ENCODE measurements at places on chromosomes 7 and 10.

DNA sequence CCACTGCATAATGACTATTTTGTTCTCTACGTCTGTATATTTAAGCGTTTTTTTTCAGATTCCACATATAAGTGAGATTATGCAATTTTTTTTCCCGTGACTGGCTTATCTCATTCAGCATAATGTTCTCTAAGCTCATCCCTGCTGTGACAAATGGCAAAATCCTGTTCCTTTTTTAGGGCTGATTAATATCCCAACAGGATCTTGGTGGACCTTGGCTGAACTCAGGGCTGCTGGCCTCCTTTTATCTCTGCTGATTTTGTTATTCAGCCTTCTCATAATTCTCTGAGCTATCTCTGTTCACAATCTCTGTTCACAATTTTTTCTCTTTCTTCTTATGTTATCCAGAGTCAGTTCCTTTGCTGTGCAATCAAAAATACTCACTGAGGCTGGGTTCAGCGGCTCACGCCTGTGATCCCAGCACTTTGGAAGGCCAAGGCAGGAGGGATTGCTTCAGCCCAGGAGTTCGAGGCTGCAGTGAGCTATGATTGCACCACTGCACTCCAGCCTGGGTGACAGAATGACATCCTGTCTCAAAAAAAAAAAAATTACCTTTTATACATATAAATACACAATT, 1035.9 kb upstream of the AUTS2 start:
- no peak for DNase-seq
- H3K27me3 ChIP-seq = no peaks in the 10 kb centered on the region
- no peaks in the 10 kb centered on the region for H3K36me3 ChIP-seq
- H3K27ac ChIP-seq = no peak overlapping the region
- no peaks in the 10 kb centered on the region for H3K4me1 ChIP-seq

GRCh38 chr7:47314248-47314647, 267.7 kb downstream of the TNS3 start:
- DNase-seq = no peak
- no peaks in the 10 kb centered on the region for H3K36me3 ChIP-seq
- no peak overlapping the region for H3K27ac ChIP-seq
- no peak overlapping the region for H3K4me3 ChIP-seq
- H3K27me3 ChIP-seq = no peaks in the 10 kb centered on the region
- H3K4me1 ChIP-seq = peaks cover 7% of the 10 kb centered on the region

DNA sequence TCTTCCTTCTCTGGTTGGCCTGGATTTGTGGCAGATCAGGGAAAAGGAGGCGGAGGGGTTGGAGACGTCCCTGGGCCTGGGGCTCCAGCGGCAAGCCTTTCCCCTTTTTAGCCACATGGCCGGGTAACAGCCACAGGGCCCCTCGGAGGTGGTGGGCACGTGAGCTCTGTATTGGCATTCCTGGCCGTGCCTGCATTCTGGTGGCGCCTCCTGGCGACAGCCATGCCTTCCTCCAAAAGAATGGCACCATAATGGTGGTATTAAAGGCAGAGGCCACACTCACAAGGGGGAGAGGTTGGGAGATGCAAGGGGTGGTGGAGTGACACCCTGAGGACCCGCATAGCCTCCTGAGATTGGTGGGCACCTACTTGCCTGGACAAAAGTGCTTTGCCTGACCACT, 3.0 kb upstream of the AQP1 start:
- no peak overlapping the region for H3K4me3 ChIP-seq
- H3K4me1 ChIP-seq = peaks cover 52% of the 10 kb centered on the region
- DNase-seq = no peak
- H3K36me3 ChIP-seq = no peaks in the 10 kb centered on the region
- peak overlapping the region; percentile 40 for H3K27ac ChIP-seq

DNA sequence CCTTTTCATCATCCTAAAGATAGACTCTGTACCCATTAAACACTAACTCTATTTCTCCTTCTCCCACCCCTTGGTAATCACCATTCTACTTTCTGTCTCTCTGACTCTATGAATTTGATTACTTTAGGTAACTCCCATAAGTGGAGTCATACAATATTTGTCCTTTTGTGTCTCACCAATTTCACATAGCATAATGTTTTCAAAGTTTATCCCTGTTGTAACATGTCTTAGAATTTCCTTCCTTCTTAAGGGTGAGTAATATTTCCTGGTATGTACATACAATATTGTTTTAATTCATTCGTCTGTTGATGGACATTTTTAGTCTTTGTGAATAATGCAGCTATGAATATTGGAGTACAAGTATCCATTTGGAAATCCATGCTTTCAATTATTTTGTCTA, 50.9 kb upstream of the CDCA7L start:
- H3K27ac ChIP-seq = no peak overlapping the region
- no peak overlapping the region for H3K4me3 ChIP-seq
- no peak for DNase-seq
- H3K27me3 ChIP-seq = no peaks in the 10 kb centered on the region
- no peaks in the 10 kb centered on the region for H3K4me1 ChIP-seq

DNA sequence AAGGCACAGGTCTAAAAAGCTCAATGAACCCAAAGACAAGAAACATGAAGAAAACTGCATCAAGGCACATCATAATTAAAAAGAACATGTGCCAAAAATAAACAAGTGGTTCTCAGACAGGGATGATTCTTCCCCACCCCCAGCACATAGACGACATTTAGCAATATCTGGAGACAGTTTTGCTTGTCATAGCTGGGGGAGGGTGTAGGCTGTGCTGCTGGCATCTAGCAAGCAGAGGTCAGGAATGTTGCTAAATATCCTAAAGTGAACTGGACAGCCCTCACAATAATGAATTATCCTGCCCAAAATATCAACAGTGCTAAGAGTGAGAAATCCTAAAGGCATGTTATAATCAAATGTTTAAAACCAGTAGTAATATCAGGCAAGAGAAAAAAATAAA, 122.6 kb downstream of the MICU1 start:
- no peaks in the 10 kb centered on the region for H3K4me1 ChIP-seq
- H3K36me3 ChIP-seq = no peaks in the 10 kb centered on the region
- DNase-seq = no peak
- H3K27ac ChIP-seq = no peak overlapping the region
- H3K27me3 ChIP-seq = no peaks in the 10 kb centered on the region
- no peak overlapping the region for H3K4me3 ChIP-seq

DNA sequence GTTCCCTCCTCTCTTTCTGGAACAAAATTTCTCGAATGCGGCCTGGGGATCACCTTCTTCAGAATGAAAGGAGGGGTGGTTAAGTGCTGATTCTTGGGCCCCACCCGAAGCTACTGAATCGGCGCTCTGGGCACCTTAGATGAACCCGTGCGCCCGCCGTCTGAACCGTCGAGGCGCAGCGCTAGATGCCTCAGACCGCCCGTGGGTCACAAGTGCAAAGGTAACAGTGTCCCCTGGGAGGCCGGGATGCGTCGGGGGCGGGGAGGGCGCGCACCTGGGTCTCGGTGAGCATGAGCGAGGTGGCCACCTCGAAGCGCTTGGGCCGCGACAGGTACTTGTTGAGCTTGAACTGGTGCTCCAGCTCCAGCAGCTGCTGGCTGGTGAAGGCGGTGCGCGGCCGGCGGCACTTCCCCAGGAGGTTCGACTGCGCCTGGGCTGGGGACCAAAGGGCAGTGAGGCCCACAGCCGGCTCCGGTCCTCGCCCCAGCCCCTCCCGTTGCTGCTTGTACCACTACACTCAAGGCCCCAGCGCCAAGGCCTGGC, 4.2 kb downstream of the MNX1 start:
- DNase-seq = no peak
- H3K4me3 ChIP-seq = no peak overlapping the region
- H3K27me3 ChIP-seq = peaks cover 30% of the 10 kb centered on the region
- H3K36me3 ChIP-seq = no peaks in the 10 kb centered on the region

- DNase-seq = no peak
These were observed 7.2 kb upstream of the FIS1 start for GRCh38 chr7:101251871-101252659.

DNA sequence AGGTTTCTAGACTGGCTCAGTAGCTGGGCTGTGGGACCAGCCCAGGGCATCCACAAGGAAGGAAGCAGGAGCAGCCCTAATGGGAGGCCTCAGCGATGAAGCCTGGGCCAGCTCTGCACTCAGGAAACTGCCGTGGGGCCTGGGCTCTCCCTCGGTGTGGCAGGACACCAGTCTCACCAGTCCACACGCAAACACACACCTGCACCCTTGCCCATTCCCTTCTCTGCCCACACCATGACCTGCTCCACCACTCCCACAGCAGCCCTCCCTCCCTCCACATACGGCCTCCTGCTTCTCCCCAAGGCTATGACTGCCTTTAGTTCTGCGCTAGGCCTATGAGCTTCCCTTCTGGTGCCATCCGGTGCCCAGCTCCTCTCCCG, 7.1 kb downstream of the FGF8 start:
- no peaks in the 10 kb centered on the region for H3K27me3 ChIP-seq
- H3K27ac ChIP-seq = no peak overlapping the region
- H3K36me3 ChIP-seq = no peaks in the 10 kb centered on the region
- H3K4me3 ChIP-seq = no peak overlapping the region

- peaks cover 99% of the 10 kb centered on the region for H3K4me1 ChIP-seq
- no peaks in the 10 kb centered on the region for H3K27me3 ChIP-seq
- no peak overlapping the region for H3K4me3 ChIP-seq
These were observed 277.4 kb upstream of the KLF14 start for GRCh38 chr7:131011432-131011742.

- H3K27ac ChIP-seq = peak overlapping the region; percentile 54
- no peak overlapping the region for H3K4me3 ChIP-seq
- no peak for DNase-seq
- H3K4me1 ChIP-seq = peaks cover 32% of the 10 kb centered on the region
- H3K36me3 ChIP-seq = peaks cover 28% of the 10 kb centered on the region
- H3K27me3 ChIP-seq = no peaks in the 10 kb centered on the region
These were observed 44.0 kb downstream of the LAMB1 start for GRCh38 chr7:107958764-107959526.

GRCh38 chr10:3735175-3735574, 49.8 kb downstream of the KLF6 start:
- H3K4me1 ChIP-seq = no peaks in the 10 kb centered on the region
- no peak overlapping the region for H3K4me3 ChIP-seq
- no peak overlapping the region for H3K27ac ChIP-seq
- H3K36me3 ChIP-seq = no peaks in the 10 kb centered on the region

GRCh38 chr10:87552248-87552929, 47.7 kb downstream of the MINPP1 start:
- H3K27me3 ChIP-seq = no peaks in the 10 kb centered on the region
- no peaks in the 10 kb centered on the region for H3K36me3 ChIP-seq
- no peak overlapping the region for H3K4me3 ChIP-seq
- no peak overlapping the region for H3K27ac ChIP-seq
- no peak for DNase-seq

DNA sequence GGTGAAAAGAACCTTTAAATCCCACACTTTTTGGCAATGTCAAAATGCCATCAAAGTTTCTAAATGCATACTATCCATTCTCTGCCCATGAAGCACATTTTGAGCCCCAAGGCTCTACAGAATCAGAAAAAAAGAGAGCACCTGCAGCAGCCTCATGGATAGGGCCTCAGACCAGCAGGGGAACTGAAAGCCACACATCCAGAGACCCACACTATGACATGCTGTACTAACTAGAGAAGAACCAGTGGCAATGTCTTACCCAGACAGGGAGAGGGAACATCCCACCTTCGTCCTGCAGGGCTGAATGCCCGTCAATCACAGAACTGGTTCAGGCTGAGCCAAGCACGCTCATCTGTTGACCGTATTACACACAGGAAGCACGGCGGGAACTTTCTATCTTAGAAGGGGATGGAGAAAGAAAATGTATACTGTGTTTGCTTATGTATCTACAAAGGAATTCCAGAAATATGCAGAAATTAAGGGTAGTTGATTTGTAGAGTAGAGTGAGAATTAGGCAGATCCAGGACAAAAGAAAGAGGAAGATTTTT, 237.2 kb downstream of the GLI3 start:
- DNase-seq = no peak
- H3K4me3 ChIP-seq = no peak overlapping the region
- H3K27ac ChIP-seq = no peak overlapping the region
- H3K36me3 ChIP-seq = no peaks in the 10 kb centered on the region
- no peaks in the 10 kb centered on the region for H3K27me3 ChIP-seq

DNA sequence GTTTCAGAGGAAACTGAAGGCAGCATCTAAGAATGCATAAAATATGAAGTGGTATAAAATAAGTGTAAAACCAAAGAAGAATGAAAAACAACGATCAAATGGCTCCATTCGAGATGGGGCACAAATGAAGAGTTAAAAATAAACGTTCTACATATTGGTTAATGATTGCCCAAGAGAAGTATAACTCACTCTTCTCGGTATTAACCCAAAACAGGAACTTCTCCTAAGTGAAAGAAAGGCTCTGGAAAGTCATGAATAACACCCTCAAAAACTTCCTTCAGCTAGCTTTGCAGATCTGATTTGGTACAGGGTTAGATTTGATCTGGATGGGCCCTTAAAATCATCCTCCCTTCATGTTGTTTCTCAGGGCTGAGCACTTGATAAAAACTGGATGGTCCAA, 94.3 kb upstream of the ADO start:
- no peaks in the 10 kb centered on the region for H3K36me3 ChIP-seq
- DNase-seq = no peak
- no peak overlapping the region for H3K27ac ChIP-seq
- no peaks in the 10 kb centered on the region for H3K4me1 ChIP-seq
- H3K4me3 ChIP-seq = no peak overlapping the region
- no peaks in the 10 kb centered on the region for H3K27me3 ChIP-seq

DNA sequence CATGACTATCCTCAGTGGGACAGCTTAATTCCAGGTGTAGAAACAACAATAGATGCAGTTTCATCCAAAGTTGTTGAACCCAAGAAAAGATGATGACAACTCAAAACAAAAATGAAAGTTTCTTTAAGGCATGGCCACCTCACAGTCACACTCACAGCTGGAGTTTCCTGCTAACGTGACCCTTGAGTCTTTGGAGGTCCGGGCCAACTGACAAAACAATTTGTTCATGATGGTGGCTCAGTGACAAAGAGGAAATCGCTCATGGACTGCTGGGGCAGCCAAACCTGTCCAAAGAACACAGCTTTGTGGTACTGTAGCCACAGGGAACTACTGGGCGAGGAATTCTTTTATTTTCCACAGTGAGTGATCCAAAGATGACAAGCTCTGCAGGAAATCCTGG, 96.0 kb upstream of the JCAD start:
- no peaks in the 10 kb centered on the region for H3K27me3 ChIP-seq
- DNase-seq = no peak
- H3K4me3 ChIP-seq = no peak overlapping the region

- H3K4me3 ChIP-seq = no peak overlapping the region
- H3K27ac ChIP-seq = no peak overlapping the region
- no peaks in the 10 kb centered on the region for H3K36me3 ChIP-seq
- no peaks in the 10 kb centered on the region for H3K27me3 ChIP-seq
- no peak for DNase-seq
- H3K4me1 ChIP-seq = no peaks in the 10 kb centered on the region
These were observed 472.5 kb upstream of the GHITM start for GRCh38 chr10:83666762-83667161.

DNA sequence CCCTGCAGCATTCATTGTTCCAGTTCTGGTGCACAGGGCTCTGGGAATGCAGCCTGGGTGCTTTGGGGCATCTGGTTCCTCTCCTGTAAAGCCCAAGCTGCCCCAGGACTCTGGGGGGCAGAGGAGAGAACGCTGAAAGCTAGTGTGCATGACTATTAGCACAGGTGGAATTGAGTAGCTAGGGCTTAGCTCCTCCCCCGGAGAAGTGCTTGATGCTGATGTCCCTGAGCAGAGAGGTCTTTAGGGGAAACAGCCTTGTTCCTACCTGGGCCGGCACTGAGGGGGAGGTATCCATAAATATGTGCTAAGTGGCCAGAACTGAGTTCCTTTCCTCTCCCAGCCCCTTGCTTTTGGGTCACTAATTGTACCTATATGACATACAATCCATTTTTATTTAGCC, 3.9 kb downstream of the ADCY1 start:
- DNase-seq = no peak
- no peaks in the 10 kb centered on the region for H3K27me3 ChIP-seq
- H3K4me1 ChIP-seq = peaks cover 19% of the 10 kb centered on the region
- no peaks in the 10 kb centered on the region for H3K36me3 ChIP-seq
- no peak overlapping the region for H3K4me3 ChIP-seq
- no peak overlapping the region for H3K27ac ChIP-seq

All from vagina (tissue), 2 donors.